ENCODE measurements at places on chromosomes 7 and 10.

- no peak for DNase-seq
These were observed 441.8 kb downstream of the RPS24 start for GRCh38 chr10:78475437-78475836.

DNA sequence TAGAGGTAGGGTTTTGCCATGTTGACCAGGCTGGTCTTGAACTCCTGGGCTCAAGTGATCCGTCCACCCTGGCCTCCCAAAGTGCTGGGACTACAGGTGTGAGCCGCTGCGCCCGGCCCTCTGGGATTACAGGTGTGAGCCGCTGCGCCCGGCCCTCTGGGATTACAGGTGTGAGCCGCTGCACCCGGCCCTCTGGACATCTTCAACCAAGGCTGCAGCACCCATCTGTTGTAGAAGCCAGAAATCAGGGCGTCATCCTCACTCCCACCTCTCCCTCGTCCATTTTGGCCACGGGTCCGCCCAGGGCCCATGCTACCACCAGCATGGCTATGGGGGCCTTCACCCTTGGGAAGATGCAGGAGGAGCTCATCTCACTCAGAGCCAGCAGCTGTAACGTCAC is 38.5 kb upstream of the EBF3 start:
- DNase-seq = no peak

- no peak for DNase-seq
These were observed 12.7 kb downstream of the CNTNAP2 start for GRCh38 chr7:146129296-146129695.

DNA sequence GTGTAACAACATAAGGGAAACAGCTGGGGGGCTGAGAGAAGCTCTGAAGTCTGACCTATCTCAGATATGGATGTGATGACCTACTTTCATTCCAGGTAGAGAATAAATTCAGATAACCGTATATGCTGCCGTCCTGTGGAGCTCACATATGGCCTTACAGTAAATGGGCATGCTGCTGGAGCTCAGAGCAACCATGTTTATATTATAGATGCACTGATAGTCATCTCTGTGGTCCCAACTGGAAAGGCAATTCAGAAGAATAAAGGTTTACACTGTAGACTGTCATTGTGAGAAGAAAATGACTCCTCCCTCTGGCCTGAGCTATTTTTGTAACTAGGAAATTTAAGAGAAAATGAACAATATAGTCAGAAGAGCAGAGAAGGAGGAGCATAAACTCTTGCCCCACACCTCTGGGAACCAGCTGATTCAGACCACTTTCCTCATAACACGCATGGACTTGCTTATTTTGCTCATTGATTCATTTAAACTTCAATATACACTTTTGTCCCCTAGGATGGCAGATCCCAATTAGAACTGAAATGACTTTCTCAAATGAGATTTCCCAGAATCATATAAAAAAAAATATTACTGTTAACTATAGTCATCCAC is 69.9 kb upstream of the NXPH1 start:
- no peak for DNase-seq

DNA sequence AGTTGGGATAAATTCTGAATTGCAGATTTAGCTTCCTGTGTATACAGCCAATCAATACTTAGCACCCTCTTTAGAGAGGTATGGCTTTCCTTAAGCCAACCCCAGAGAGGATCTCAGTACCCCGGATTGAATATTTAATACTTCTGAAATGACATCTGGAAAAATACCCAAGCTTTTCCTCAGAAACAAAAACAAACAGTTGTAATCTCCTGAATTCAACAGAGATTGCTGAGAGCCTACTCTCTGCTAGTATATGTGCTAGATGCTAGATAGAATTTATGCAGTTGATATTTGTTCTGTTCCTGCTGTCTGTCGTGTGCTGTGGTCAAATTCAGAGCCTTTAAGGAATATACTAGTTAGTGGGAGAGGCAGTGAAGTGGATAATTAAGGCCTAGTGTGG is 21.1 kb downstream of the STARD3NL start:
- DNase-seq = no peak

GRCh38 chr7:155277385-155277994 is 20.2 kb upstream of the INSIG1 start:
- no peak for DNase-seq

DNA sequence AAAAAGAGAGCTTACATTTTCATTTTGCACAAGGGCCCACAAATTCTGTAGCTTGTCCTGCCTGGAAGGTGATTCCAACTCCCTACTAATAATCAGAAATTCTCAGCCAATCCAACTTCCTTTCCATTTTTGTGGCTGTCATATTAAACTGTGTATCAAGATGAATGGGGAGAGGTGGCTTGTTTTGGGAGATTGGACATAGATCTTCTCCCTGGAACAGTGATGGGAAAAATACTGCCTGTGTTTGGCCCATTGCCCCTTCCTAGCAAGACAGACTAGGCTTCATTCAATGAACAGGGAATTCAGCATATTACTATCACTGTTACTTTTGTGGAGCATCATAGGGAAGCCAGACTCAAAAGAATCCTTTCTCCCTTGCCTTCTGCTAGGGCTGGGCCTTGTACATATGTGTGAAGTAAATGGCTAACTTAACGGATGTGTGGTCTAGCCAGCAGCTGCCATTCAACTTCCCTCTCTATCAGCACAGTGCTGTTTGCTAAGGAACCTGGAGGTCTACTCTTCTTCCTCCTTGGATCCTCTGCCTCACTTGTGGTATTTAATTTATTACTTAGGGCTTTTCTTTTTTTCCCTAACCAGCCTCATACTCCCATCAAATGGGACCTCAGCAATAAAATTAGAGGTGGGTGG is 326.0 kb downstream of the BICC1 start:
- no peak for DNase-seq

- no peak for DNase-seq
These were observed 161.3 kb downstream of the KLF6 start for GRCh38 chr10:3623746-3624145.

DNA sequence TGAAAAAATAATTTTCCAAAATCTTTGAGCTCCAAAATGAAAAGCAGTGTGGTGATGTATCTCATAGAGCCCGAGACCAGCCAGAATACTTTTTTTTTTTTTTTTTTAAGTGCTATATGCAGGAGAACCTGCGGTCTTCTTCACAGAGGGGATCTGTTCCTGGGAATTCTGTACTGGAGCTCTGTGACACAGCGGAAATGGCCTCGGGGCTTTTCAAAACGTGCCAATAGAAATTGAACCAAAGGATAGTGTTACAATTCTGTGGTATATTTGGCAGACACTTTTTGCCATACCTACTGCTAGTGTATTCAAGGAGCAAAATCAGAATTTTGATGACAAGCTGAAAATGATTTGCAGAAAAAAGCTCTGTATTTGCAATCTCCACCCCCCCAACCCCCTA is 1429.3 kb upstream of the LRRTM3 start:
- DNase-seq = no peak

GRCh38 chr7:47264021-47264651 is 317.8 kb downstream of the TNS3 start:
- DNase-seq = no peak

- DNase-seq = no peak
These were observed 217.9 kb downstream of the SKAP2 start for GRCh38 chr7:26646336-26647048.

GRCh38 chr10:3579845-3580244 is 205.2 kb downstream of the KLF6 start:
- no peak for DNase-seq

GRCh38 chr10:114477285-114477684 is 73.0 kb upstream of the AFAP1L2 start:
- DNase-seq = no peak

DNA sequence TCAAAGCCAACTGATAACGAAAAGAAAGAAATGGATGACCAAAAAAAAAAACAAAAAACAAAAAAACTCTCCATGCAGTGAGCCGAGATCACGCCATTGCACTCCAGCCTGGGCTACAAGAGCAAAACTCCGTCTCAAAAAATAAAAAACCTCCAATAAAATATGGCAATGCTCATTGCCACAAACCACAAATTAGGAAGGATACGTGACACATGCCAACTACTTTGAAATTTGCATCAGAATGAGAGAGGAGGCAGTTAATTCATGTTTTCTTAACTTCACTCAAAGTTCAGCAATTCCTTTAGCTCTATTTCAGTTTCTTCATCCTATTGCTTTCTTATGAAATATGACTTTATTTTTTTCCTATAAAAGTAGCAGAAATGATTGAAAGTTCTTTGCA is 398.1 kb upstream of the C7orf33 start:
- no peak for DNase-seq

- no peak for DNase-seq
These were observed 129.5 kb downstream of the OAT start for GRCh38 chr10:124288928-124289850.

DNA sequence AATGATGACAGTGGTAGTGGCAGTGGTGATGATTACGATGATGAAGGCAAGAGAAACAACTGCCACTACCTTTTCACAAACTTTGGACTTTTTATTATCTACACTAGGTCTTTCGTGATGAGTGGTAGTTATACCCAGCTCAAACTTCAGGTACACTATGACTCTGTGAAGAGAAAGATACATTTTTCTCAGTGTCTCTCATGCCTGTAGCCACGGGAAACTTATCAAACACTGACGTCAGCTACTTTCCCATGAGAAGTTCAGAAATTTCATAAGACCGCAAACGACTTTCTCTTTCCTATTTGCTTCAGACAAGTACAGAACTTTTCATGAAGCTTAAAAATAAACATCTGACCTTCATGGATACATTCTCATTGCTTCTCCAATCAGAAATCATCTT is 57.0 kb downstream of the CALD1 start:
- no peak for DNase-seq

GRCh38 chr7:70159121-70159520 is 560.8 kb downstream of the AUTS2 start:
- no peak for DNase-seq

DNA sequence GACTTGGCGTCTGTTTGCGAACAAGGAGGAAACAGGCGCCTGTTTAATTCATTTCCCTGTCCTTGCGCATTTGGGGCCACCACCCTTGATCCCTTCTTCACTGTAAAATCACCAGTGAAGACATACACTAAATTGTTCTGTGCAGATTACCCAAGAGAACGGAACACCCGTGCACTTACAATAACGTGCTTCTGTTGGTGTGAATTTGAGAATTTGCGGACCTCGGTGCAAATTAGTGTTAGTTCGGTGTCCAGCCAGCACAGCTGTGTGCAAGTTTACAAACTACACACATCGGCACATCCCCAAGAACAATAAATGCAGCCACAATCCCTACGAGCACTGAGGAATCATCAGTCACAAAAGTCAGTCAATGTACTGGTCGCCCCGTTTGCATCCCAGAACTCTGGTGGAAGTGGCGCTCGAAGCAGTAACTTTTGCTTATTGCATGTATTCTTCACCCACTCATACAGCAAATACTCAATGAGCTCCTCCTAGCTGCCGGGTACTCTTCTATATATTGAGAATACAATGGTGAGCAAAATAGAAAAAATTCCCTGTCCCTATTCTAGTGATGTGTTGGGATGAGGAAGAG is 786 bp upstream of the CNOT4 start:
- no peak for DNase-seq

- no peak for DNase-seq
These were observed 60.2 kb downstream of the ZNF467 start for GRCh38 chr7:149713061-149713730.

GRCh38 chr7:29825775-29826529 is 19.6 kb downstream of the WIPF3 start:
- DNase-seq = no peak

DNA sequence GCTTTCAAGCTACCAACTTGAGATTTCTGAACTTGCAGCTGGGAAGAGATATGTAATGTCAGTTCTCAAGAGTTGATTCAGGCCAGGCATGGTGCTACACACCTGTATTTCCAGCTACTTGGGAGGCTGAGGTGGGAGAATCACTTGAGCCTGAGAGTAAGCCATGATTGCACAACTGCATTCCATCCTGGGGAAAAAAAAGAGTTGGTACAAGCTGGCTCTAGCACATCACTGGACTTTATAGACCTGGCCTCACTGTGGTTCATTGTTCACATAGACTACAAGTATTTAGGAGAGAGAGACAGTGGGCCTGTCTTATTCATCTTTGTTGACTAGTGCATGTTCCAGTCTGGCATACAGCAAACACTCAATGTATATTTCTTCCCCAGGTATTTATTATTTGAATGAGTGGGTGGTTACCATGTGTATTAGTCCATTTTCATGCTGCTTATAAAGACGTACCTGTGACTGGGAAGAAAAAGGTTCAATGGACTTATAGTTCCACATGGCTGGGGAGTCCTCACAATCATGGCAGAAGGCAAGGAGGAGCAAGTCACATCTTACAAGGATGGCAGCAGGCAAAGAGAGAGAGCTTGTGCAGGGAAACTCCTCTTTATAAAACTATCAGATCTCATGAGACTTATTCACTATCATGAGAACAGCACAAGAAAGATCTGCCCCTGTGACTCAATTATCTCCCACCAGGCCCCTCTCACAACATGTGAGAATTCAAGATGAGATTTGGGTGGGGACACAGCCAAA is 176.5 kb downstream of the PFKFB3 start:
- DNase-seq = no peak

DNA sequence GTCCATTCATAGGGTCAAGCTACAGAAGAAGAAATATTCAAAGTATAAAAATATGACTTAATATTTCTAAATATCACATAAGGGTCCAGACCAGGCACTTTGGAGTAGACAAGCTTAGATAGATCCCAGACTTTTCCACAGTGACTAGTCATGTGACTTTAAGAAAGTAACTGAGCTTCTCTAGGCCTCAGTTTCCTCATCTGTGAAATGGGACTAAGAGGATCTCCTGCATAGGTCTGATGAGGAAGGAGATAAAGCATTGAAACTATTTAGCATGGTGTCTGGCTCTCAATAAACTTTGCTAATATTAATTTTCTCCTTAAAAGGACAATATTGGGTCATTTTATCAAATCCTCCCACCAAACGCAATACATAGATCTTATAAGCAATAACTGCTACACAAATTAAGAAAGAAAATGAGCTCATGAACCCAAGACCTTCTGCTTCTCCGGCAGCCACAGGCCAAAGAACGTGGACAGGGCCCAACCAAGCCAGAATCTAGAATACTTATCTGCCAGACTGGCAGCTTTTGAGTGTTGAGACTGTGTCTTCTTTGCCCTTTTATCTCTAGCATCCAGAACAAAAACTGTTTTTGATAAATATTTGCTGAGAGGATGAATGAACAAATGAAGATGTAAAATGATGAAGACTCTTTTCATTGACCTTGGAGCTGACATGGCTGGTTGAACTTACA is 1.6 kb upstream of the TARP start:
- DNase-seq = no peak

DNA sequence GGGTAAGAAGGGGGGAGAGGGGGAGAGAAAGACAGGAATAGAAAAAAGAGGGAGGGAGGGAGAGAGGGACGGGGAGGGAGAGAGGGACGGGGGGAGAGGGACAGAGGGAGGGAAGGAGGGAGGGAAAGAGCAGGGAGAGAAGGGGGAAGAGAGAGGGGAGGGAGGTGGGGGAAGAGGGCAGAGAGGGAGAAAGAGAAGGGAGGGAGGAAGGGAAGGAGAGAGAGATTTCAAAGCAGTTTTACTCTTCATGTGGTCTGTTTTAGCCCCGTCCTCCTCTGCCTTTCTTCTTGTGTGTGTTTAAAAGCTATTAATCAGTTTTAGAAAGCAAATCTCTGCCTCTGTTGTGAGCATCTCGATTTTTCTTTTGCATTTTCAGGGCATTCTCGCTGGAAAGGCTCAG is 237.0 kb downstream of the WDR37 start:
- no peak for DNase-seq
